Activated CD8-positive, alpha-beta memory T cell treated with anti-CD3 and anti-CD28 coated beads for 1 hour (primary cell): ENCODE measurements at places on chromosomes 5 and 9.

GRCh38 chr5:65157906-65158603 is 323.7 kb downstream of the ADAMTS6 start:
- DNase-seq = no peak

- no peak for DNase-seq
Measured at GRCh38 chr9:6024035-6024554, 8.7 kb upstream of the RANBP6 start.

DNA sequence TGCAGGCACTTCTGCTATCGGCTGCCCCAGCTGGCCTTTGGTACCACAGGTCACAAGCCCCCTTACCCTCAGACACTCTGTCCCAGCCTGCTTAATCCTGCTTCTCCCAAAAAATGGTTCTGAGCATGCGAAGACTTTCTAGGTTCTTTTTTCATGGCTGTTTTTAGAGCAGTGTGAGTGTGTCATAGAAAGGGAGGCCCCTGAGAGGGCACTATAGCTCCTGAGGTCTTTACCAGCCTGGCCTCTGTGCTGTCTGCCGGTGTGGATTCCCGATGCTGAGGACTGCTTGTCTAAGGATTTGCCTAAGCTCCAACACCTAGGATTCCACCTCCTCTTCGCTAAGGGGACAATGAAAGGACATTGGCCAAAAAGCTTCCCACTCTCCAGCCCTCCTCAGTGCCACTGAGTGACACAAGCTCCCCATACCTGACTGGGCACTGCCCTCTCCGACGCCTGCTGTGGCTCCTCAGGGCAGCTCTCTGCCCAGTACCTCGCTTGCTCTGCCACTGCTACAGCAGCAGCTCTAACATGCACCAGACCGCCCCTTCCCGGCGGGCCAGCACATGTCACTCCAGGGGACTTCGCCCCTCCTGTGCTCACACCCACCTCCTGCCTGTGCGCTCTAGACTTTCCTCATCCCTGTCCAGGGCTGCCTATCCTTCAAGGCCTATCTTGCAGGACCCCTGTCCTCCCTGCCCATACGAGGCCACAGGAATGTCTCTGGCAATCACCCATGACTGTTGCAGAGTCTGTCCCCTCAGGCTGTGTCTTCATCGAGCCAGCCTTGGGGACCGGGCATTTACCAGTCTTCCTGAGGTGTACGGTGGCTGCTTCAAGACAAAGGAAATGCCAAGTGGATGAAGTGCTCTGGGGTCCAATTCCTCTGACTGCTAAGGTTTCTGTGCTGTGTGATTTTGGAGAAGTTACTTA is 21.0 kb downstream of the MACROH2A1 start:
- no peak for DNase-seq

GRCh38 chr5:145908206-145908960 is 28.0 kb upstream of the SH3RF2 start:
- no peak for DNase-seq

DNA sequence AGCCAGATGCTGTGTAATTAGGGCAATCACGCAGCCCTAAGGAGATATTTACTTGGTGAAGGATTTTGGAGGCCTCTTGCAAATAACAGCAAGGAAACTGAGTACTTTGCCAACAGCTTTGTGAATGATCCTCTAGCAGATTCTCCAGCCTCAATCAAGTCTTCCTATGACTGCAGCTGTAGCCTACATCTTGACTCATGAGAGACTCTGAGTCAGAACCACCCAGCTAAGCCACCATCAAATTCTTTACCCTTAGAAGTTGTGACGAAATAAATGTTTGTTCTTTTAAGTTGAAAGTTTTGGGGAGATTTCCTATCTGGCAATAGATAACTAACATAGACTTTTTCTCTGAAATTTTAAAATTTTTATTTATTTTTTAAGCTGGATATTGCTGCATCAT is 237.6 kb upstream of the CCNH start:
- no peak for DNase-seq

- no peak for DNase-seq
Measured at GRCh38 chr9:121505903-121506735, 6.5 kb upstream of the GGTA1 start.

- DNase-seq = no peak
Measured at GRCh38 chr5:140488914-140489313, 58.5 kb upstream of the EIF4EBP3 start.

DNA sequence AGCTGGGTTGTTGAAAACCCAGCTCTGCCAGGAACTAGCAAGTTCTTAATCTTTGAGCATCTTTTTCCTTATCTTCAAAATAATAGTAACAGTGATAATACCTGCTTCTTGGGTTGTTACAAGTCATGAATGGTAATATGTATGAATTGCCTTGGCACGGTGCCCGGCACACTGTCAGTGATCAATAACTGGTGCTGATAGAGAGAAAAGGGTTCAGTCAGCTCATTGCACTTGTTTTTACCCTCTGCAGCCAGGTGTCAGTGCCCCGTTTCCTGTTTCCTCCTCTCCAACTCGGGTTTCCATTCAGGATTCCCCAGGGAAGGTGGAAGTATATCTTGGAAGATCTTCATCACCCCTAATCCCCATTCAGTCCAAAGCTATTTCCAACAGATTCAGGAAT is 15.8 kb upstream of the NIPAL4 start:
- DNase-seq = no peak

DNA sequence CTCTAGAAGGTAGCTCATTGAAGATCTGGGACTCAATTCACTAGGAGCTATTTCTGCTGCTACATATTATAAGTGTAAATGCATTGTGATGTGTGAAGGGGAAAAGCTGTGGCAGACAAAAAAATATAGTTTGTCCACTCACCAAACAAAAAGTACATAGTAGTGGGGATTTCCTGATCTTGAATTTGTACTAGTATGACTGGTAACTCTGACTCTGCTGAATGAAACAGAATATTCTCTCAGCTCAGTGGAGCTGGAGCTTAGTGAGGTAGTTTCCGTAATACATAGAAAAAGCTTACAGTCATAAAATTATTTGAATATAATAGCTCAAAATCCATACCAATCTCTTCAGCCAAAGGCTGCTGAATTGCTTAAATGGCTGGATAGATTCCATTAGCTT is 455.6 kb upstream of the CD180 start:
- DNase-seq = no peak

- no peak for DNase-seq
Measured at GRCh38 chr5:168974082-168974481, 326.9 kb downstream of the SLIT3 start.

DNA sequence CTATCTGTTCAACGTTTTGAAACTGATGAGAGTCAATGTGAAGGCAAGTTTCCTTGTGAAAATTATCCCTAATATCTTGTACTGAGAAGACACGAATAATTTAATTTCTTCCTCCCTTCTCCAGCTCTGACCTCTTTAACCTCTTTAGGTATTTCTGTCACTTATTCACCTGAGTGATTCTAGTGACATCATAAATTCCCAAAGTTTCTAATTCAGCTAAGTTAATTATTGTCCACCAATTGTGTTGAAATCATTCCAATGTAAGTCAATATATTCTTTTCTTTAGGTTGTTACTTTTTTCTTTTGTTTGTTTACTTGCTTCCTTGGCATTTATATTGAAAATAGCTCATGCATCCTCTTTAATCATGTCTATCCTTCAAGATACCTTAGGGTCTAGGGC is 143.8 kb downstream of the PAPPA start:
- DNase-seq = no peak

DNA sequence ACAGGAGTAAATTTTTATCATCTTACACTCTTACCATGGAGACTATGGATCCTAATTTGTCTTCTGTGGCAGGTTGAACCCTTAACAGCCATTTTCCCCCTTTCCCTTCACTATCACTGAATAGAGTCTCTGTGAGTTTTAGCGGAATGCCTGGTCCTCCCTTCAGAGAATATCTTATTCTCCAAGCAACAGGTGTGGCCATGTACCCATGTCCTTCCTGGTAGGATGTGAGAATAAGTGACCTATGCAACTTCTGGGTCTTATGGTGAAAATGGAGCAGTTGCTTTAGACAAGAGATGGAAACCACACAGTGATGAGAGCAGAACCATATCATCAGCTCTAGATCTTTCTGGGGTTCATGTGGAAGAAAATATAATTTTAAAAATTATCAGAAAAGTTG is 312.6 kb downstream of the MCTP1 start:
- DNase-seq = no peak

GRCh38 chr9:90037146-90037797 is 432.5 kb downstream of the GADD45G start:
- DNase-seq = no peak

DNA sequence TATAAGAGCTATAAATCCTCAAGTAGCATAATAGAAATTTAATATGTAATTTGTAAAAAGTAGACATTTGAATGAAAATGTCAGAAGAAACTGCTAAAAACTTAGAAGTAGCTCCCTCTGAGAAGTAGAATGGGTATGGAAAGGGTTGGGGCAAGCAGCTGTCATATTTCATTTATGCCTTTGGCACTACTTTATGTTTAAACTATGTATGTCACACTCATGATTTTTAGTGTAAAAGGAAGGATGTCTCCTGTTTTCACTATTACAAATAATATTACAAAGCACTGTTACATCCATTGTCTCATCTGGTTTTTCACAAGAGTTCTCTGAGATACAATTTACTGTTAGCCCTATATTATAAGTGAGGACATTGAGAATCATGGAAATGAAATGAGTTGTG is 96.3 kb upstream of the ZNF462 start:
- no peak for DNase-seq

GRCh38 chr5:172145870-172146747 is 41.9 kb downstream of the STK10 start:
- no peak for DNase-seq

DNA sequence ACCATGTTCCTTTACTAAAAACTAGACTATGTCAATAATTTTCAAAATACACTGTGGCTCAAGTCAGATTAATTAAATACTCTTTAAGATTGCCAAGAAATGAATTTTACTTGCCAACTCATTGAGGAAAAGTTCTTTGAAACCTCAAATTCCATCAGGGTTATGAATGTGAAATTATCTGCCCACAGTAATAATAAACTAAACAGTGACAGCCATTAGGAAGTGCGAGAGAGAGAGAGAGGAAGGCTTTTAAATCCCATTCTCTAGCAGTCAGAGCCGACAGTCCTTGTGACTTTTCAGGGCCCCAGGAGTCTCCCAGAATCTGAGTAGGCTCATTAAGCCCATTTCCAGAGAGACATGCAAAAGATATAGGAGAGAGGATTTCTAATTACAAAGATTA is 236.1 kb downstream of the MARCHF11 start:
- no peak for DNase-seq

- no peak for DNase-seq
Measured at GRCh38 chr9:89375191-89375760, 57.0 kb downstream of the SECISBP2 start.

- no peak for DNase-seq
Measured at GRCh38 chr5:176803068-176803942, 7.1 kb upstream of the UNC5A start.
